ENCODE measurements at places on chromosomes 5 and 9.

DNA sequence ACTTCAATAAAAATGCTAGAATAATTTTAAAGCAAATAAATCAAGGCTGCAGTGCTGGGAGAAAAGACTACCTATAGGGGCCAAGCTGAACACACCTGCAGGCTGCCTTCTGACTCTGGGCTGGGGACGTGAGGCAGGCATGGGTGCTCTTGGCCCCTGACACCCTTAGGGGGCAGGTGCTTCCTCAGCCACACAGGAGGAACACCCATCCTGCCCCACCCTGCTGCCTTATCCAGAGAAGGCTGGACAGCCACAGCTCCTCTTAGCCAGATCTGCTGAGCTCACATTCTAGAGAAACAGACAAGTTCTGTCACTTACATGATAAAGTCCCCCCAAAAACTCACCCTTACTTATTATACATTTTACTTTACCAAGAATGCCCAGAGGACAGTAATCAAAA is 6.6 kb upstream of the LMX1B start:
- no peak for DNase-seq

- no peak for DNase-seq
Measured at GRCh38 chr5:2901096-2901495, 149.6 kb upstream of the IRX2 start.

GRCh38 chr9:126677188-126678084 is 63.7 kb downstream of the LMX1B start:
- no peak for DNase-seq

DNA sequence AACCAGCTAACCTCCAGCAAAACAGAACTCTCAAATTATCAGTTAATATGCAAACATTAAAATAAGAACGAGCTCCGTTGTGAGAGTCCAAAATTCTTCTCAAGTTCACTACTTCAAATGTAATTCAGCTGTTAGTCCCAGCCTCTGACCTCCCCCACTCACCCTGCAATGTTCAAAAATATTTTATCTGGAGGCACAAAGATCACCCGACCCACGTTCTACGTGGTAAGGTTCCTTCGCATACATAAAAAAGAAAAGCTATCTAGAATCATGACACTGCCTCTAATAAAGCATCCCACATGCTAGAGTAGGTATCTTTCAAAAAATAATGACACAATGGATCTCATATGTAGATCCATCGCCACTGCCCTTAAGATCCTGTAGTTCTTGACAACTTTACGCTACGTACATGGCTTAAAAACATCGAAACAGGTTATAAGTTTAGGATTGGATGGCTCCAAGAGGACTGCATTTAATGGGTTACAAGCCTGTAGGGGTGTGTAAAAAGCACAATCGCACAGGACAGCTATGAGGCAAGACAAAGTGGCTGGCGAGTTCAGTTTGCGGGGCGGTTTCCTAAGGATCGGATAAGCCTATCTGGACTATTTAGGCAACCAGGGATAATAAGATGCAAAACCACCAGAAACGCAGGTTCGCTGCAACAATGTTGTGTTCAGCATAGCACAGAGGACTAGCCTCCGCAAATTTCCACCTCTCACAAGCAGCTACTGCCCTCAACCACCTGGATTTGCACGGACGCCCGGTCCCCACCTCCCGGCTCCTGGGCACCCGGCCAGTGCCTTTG is 969 bp downstream of the CLK4 start:
- no peak for DNase-seq

DNA sequence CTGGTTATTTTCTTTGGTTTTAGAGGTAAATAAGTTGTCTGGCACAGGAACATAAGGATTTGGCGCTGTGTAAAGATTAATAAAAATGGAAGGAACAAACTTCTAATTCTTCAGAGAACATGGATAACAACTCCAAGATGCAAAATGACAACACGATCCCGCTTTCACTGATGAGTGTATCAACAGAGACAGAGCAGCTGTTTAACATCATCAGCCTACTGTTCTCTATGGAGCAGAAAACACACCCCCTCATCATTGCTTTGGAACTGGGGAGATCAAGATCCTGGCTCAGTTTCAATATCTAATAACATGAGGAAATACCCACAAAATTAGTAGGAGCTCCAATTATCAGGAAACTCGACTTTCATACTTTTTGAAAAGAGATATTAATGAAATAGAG is 8.3 kb upstream of the GAS1 start:
- DNase-seq: no peak

Data from stimulated activated CD8-positive, alpha-beta memory T cell treated with anti-CD3 and anti-CD28 coated beads, Interleukin-2, amount 100 ng/mL, for 48 hours (primary cell).